ENCODE measurements at places on chromosomes 7 and 10. TPM values are rescaled to one million over a fixed set of nuclear protein-coding genes. Genes with fewer than 3 reads are reported as not detected.
A peak's percentile ranks its signal among the peaks of the same experiment; 100 is the strongest.

The CDK13 gene
- total RNA-seq = 52.0 TPM

DNA sequence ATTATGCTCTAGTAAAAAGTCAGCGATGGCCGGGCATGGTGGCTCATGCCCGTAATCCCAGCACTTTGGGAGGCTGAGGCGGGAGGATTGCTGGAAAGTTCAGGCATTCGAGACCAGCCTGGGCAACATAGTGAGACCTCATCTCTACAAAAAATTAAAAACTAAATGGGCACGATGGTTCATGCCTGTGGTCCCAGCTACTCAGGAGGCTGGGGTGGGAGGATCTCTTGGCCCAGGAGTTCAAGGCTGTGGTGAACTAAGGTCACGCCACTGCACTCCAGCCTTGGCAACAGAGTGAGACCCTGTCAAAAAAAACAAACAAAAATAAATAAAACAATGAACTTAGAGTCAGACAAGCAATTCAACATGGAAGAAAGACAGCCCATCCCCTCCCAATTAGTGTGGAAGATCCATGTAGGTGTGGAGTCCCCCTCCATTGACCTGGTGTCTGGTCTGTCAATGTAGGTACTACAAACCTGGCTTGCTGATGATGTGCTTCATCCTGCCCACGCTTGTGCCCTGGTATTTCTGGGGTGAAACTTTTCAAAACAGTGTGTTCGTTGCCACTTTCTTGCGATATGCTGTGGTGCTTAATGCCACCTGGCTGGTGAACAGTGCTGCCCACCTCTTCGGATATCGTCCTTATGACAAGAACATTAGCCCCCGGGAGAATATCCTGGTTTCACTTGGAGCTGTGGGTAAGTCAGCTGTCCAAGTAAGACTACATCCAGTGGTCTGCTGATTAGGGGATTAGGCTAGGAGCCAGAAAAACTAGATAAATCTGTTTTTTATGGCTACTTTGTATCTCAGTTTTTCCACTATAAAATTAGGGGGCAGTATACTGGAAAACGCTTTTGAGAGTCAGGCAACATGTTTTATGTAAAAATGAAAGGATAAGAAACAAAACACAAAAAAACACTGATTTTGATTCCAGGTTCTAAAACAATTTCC, 9.3 kb downstream of the SCD start:
- no peak for DNase-seq

GRCh38 chr7:127865466-127865865, 165.8 kb downstream of the LRRC4 start:
- no peak for DNase-seq

The RUFY2 gene
- total RNA-seq = 25.1 TPM

The GHRHR gene
- total RNA-seq = not detected

GRCh38 chr7:65872776-65873581, at the start of gene VKORC1L1:
Gene VKORC1L1 (plus strand): TSS chr7:65873074. CDS start chr7:65873372, 298 bp downstream.
- DNase-seq = peak; percentile 50

The PRKCQ gene
- total RNA-seq = 0.23 TPM

DNA sequence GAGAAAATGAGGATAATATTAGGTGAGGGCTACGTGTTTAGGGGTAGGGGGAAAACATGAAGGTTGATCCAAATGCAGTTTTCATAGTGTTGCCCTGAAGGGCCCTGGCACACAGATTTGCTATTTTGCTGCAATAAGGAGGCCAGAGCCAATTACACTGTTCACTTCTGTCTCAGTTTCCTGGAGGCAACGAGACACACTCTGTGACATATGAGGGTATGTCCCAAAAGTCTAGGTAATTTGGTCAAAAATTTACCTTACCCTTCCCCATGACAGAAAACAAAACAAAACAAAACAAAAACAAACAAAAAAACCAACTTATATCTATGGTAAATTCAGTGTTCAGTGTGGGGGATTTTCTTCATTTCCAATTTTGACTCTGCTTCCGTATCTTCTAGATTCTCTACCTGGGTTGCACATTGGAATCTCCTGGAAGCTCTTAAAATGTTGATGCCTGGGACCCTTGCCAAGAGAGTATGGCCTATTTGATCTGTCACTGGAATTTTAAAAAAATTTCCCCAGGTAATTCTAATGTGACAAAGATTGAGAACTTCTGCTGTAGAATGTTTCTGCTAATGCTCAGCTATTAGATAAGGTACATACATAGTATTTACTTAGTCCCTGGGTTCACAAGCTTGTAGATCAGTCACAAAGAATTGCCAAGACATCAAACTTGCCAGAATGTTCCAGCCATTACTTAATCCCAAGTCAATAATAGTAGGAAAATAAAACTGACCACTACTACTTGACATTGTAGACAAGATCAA, 139.5 kb downstream of the SEMA3E start:
- no peak for DNase-seq

The CTAGE4 gene
- 5.9 TPM for total RNA-seq

The NME8 gene
- total RNA-seq = not detected

GRCh38 chr7:153084278-153084677, 324.7 kb downstream of the ACTR3B start:
- no peak for DNase-seq

DNA sequence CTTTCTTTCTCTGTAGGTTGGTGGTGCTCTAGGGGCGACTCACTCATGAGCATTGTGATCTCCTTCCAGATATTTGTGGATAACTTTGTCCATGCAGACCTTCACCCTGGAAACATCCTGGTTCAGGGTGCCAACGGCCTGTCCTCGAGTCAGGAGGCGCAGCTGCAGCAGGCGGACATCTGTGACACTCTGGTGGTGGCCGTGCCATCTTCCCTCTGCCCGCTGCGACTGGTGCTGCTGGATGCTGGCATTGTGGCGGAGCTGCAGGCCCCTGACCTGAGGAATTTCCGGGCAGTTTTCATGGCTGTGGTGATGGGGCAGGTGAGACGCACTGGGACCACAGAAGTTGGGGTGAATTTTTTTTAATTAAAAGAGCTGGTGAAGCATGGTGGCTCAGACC, 9.6 kb upstream of the NDUFB2 start:
- DNase-seq = no peak

DNA sequence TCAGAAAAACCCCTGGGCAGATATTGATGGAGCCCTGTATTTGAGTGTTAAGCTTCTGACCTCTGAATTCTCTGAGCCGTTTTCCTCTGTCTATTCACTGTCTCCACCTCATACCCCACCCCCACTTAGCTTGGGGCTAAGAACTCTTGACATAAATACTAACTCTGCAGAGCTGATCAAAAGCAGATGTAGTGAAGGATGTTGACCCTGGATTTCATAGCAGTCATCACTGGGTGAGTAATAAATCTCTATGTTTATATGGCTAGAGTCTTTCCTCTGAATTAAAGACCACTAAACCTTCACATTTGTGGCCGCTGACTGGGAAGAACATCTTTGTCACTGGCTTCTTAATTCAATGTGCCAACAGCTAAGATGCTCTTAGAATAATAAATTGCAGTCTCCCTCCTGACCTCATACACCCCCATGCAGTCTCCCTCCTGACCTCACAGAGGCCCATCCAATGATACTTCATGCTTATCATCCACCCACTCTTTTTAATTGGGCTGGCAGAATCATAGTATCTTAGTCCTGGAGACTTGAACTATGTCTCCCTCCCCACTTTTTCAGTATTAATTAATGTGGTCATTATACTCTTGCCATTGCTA, 78.0 kb upstream of the MACROH2A2 start:
- no peak for DNase-seq

- no peak for DNase-seq
Observed at GRCh38 chr10:71581376-71581775, 138.2 kb downstream of the C10orf105 start.

DNA sequence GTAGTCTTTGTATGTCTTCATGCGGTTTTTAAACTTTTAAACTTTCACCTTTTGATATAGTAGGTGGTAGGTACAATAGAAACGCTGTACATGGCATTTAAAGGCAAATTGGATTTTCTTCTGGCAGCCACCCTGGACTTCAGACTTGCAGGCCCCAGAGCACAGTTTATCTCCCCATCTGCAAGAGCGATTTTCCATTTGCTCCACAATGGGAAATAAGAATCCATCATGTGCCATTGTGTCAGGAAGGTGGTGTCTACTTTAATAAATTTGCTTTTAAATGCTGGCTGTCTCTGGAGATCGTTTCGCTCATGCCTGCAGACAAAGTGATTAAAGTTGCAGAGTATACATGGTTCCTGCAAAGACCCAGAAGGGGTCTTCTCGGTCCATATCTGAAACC, 38.9 kb downstream of the UNC5B start:
- no peak for DNase-seq

DNA sequence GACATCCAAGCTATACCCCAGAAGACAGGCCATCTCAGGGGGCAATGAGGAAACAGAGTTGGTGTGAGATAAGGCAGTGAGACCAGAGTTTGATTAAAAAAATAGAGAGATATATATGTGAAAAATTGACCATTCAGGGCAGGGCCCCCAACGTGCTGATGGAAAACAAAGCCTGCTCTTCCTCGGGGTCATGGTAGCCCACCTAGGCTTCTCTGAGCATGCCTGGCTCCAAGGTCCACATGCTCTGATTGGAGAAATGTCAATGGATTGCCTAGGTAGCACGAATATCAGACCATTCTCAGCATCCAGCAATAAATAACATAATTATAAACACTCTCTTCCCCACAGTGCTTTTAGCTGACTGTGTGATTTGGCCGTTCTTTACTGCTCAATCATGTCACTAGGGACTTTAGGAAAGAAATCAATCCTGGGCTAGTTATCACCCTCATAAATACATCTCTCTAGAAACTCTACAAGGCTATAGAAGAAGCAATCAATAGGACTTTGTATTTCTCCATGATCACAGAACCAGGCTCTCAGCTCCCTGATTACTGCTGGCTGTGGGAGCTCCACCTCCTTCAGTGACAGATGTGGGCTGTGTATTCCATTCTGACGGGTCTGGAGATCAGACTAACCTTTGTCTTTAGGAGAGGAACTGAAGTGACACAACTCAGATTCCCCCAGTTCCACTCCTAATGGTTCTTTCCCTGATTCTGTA, 766.4 kb downstream of the GRID1 start:
- DNase-seq = no peak

GRCh38 chr7:125636320-125636962, 706.8 kb upstream of the POT1 start:
- no peak for DNase-seq

GRCh38 chr10:123772645-123773508, 106.7 kb downstream of the GPR26 start:
- DNase-seq = no peak

GRCh38 chr7:38000272-38000671, 79.8 kb downstream of the EPDR1 start:
- no peak for DNase-seq

DNA sequence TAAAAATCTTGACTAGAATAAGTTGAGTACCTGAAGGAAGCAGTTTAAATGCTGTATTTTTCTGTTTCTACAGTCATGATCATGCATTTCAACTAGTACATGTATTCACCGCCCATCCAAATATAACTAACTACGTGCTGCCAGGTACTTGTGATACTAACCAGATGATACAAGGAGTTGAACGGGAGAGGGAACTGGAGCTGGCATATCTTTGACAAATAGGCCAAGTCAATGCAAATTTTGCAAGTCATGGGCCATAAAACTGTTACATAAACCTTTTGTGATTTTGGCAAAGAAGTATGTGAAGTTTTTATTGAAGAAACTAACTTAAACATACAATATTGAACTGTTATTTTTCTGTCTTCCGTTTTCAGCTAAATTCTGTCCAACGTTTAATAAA, 14.5 kb downstream of the NUP42 start:
- DNase-seq = no peak

DNA sequence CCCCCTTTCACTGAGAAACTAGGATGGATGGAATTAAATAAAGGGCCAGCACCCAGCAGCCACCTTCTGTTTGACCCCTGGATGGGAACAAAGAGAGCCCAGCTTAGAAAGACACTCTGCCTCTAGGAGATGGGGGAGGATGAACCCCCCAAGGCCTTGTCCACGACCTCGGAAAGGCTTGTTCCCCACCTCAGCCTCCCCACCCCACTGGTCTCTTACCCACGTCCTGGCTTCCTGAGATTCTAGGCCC, 9.7 kb downstream of the ITPRIP start:
- DNase-seq = no peak

GRCh38 chr7:51335057-51335456, 18.4 kb upstream of the COBL start:
- no peak for DNase-seq

GRCh38 chr10:68566351-68566750, 6.2 kb downstream of the TET1 start:
- no peak for DNase-seq

The SLC18A2 gene
- total RNA-seq = not detected

DNA sequence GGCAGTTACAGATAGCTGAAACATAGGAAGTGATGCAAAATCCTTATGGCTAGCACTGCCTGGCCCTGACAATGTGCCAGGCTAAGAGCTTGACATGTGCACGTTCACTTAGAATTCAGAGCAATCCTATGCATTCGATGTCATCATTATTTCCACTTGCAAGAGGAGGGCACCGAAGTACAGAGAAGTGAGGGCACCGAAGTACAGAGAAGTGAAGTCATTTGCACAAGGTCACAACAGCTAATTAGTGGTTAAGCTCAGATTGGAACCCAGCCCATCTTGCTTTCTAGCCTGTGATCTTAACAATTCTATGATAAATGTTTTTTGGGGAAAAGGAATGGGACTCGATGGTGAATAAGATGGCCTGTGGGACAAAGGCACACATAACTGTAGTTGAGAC, 73.4 kb downstream of the ARHGAP22 start:
- DNase-seq = no peak

- DNase-seq = no peak
Observed at GRCh38 chr7:70352088-70352487, 753.8 kb downstream of the AUTS2 start.

DNA sequence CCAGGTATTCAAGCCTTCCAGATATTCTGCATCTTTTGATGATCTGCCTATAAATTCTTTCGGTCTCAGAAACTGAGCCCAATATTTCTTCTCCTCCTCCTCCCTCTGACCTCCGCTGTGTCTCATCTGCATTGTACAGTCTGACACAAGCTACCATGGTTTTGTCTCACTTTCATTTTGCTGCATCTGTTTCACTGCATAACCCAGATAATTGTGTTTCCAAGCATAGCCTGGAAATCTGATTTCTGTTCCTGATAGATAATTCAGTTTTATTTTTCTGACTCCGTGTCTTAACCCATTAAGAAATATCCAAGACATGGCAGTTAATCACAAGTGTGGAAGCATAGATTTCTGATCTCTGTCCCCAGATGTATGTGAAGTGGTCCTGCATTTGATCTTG, 374.2 kb upstream of the SEMA3A start:
- no peak for DNase-seq

The ELFN1 gene
- 39.0 TPM for total RNA-seq

DNA sequence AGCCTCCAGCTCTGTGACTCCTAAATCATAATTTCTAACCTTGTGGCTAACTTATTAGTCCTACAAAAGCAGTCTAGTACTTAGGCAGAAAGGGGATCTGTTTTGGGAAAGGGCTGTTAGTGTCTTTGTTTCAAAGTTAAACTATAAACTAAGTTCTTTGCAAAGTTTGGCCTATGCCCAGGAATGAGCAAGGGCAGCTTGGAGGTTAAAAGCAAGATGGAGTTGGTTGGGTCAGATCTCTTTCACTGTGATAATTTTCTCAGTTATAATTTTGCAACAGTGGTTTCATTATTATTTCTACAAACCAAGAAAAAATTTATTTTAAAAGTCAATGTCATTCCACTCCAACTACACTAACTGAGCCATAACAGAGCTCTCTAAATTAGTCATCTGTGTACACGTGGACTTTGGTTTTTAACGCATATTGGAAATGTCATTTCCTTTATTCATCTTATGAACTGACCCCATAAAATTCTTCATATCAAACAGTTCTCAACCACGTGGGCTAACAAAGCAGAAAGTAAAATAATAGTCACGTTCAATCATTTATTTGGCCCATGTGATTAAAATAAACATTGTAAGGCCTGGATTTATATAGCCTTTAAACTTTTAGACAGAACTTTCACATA, 143.2 kb upstream of the C7orf33 start:
- DNase-seq = no peak

- peak; percentile 76 for DNase-seq
Observed at GRCh38 chr7:111138193-111138569, 47.3 kb downstream of the LRRN3 start.

Data from Panc1 (cell line).